ENCODE measurements at places on chromosomes 2 and 18.
A peak's percentile ranks its signal among the peaks of the same experiment; 100 is the strongest.

DNA sequence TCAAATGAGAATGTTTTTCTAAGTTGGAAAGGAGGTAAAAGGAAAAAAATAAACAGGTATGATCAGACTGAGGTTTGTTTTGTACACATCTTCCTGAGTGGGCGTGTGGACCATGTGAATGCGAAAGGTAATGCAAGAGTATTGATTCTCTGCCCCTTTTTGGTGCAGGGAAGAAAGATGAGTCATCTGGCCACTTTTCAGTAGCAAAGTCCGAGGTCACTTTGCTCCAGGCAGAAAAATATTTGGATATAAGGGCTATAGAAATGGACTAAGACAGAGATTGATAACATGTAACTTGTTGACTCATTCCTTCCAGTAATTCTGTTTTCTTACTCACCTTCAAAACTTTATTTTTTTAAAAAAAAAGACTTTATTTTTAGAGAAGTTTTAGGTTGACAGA is 130.5 kb downstream of the DSEL start:
- no peak for DNase-seq

- no peak for DNase-seq
Observed at GRCh38 chr18:10514601-10515000, 11.2 kb upstream of the NAPG start.

GRCh38 chr2:234592541-234592940 is 95.7 kb upstream of the ARL4C start:
- DNase-seq = no peak

- no peak for DNase-seq
Observed at GRCh38 chr2:17804358-17804757, 11.9 kb upstream of the MSGN1 start.

- DNase-seq = no peak
Observed at GRCh38 chr2:191791953-191792560, 54.8 kb downstream of the CAVIN2 start.

- peak; percentile 75 for DNase-seq
Observed at GRCh38 chr2:96538487-96539214, 2.1 kb downstream of the ARID5A start.

- DNase-seq = no peak
Observed at GRCh38 chr2:160279813-160280465, 79.9 kb upstream of the ITGB6 start.

- DNase-seq = no peak
Observed at GRCh38 chr18:33826151-33826550, 248.1 kb downstream of the ASXL3 start.

- DNase-seq = no peak
Observed at GRCh38 chr2:184031402-184032147, 566.8 kb upstream of the ZNF804A start.

- peak; percentile 61 for DNase-seq
Observed at GRCh38 chr2:109128616-109129355, at the start of gene SH3RF3. SH3RF3 (plus strand) TSS chr2:109129205.

GRCh38 chr2:219769090-219769910 is 141.9 kb downstream of the SLC4A3 start:
- DNase-seq = peak; percentile 74

DNA sequence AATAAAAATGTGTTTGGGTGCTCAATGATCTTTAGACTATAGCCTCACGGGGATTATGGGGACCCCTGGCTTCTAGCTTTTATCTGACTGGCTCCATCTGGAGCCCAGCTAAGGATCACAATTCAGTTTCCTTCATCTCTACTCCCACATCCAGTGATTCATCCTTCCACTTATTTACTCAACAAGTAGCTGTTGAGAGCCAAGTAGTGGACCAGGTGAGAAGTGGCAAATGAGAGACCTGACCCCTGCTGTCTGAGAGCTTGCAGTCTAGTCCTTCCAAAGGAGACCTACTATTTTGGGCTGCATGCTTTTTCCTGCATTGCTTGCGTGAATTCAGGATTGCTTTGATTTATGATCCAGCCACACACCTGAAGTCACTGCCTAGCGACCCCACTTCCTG is 10.7 kb upstream of the DSG3 start:
- no peak for DNase-seq

DNA sequence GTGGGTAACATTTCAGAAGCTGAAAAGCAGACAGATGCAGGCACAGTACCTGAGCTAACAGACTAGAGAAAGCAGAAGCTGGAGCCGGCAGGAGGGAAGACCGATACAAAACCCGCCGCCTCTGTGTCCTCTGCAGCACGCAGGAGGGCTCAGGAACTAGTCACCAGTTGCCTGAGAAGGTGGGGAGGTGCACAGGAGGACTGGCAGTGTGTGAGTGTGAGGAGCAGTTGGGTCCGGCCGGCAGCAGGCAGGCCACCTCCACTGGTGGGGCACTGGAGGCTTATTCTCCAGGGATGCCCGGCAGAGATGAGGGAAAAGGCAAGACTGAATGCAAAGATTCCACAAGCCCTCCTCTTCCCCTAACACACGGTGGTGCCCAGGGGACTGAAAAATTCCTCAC is 18.2 kb downstream of the ERCC3 start:
- DNase-seq = no peak

- no peak for DNase-seq
Observed at GRCh38 chr2:22360735-22361374, 1024.1 kb upstream of the KLHL29 start.

- no peak for DNase-seq
Observed at GRCh38 chr2:114192362-114192761, 250.1 kb upstream of the DPP10 start.

- no peak for DNase-seq
Observed at GRCh38 chr18:48073211-48073930, 142.9 kb upstream of the SMAD2 start.

GRCh38 chr18:79129120-79129519 is 59.9 kb downstream of the ATP9B start:
- no peak for DNase-seq

DNA sequence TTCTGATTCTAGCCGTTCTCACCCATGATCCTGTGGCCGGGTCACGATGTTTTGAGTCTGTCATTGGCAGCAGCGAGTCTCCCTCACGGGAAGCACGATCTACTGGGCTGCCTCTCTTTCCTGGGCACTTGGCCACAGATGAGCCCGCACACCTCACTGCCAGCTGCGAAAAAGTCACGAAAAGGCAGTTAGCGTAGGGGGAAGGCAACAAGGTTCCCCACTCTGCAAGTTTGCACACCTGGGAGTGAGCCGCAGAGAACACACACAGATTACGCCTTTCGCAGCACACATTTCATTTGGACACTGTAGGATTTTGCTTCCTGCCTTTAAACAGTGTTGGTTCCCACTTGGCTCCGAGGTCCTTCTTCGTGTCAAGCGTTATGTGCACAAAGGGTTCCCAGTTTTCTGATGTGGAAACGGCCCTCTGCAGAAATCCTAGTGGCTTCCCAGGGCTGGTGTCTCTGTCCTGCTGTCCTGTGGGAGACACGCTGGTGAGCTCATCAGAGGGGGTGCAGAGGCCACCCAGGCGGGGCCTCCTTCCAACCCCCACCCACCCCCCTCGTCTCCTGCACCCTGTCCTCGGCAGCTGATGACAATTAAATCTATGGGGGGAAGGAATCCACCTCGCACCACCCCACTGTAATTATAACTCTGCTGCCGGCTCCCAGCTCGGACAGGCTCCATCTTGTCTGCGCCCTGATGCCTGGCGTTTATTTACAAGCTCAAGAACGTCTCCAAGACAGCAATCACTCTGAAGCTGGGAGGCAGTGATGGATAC is 157.3 kb upstream of the SALL3 start:
- no peak for DNase-seq

DNA sequence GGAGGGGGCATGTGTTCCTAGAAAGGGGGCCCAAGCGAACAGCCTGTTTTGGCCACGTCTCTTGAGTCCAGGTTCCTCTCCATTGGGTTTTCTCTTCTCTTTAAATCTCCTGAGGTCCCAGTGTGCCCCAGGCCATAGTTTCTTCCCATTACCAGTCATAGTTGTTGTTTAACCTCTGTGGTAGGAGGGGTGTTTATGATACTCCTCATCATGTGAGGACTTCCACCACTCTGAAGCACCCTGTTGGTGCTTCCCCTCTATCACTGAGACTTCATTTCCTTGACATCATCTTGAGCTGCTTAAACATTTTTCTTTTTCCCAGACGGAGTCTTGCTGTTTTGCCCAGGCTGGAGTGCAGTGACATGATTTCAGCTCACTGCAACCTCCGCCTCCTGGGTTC is 45.9 kb downstream of the WIPF1 start:
- DNase-seq = no peak

DNA sequence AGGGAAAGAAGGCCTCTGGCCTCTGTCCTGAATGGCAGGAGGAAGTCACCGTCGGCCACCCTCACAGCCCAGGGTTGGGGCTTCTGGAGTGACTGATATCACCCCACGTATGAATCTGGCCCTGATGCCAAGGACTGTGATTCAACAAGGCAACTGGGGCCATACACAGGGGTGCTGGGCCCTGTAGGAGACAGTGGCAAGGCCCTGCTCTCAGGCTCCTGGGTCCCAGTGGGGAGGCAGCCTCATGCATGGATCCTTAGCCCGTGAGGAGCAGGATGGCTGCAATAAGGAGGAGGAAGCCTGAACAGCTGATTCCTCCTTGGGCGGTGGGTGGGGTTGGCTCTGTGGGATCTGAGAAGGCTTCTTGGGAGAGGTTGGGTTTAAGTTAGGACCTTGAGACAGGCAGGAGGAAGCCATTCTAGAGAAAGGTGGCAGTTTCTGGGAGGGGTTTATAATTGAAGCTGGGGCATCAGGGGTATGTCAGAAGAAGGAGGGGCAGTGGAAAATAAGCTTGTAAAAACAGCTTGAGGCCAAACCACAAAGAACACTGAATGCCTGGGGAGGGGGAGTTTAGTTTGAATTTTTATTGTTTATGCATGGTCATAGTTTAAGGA is 42.8 kb upstream of the LAPTM4A start:
- no peak for DNase-seq

DNA sequence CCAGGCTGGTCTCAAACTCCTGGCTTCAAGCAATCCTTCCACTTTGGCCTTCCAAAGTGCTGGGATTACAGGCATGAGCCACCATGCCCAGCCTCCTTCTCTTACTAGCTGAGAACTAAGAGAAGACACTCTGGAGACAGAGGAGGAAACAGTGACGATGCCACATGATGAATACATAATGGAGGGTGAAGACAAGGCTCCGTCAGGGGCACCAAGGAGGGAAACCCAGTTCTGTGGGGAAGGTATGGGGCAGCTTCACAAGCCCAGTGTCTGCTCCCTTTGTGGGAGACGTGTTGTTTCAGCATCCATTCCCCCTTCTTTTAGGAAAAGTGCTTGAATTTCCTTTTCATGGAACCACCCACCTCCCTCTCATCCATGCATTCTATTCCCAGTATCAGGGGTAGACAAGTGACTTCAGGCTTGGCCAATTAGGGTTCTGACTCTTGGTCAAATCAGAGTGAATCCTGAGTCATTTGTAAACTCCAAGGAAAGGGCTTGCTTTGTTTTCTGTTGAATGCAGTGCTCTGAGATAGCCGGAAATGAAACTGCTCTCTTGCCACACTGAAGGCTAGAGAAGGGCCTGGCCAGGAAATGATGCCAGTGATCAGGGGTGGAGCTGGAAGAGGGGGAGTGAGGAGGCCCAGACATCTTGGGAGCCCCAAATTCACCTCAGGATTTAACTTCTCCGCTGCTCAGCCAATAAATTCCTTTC is 23.7 kb downstream of the TMEM127 start:
- DNase-seq = no peak

GRCh38 chr2:237566401-237567235 is at the start of gene PRLH:
PRLH (plus strand) TSS chr2:237566574; CDS start chr2:237566574, 0 bp downstream.
- no peak for DNase-seq

GRCh38 chr18:21218862-21219261 is 23.2 kb upstream of the GREB1L start:
- no peak for DNase-seq

DNA sequence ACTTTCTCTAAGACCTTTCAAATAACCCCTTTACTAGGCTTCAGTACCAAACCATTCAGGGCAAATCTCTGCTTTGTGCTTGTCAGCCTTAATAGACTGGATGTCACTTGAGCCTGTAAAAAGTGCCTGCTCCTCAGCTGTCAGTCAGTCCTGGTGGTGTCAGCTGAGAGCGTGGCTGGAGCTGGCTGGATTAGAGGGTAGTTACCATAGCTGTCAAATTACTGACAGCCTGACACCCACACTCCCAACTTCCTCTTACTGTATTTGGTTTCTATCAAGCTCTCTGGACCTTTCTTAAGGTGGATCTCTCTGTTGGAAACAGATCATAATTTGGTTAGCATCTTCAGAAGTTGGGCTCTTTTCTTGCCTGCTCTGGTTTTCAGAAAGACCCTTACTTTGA is 371.4 kb upstream of the ATP5MC3 start:
- no peak for DNase-seq

DNA sequence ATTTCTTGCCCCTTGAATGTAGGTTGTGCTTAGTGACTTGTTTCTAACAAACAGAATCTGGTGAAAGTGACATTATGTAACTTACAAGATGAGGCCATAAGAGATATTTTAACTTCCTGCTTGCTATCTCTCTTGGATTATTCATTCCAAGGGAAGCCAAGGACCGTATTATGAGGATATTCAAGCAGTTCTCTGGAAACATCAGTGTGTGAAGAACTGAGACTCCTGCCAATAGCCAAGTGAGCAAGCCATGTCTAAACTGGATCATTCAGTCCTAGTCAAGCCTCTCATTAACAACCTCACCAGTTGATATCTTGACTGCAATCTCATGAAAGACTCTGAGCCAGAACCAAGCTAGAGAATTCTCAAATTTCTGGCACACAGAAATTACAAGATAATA is 765.1 kb upstream of the SLC8A1 start:
- no peak for DNase-seq

All from kidney (tissue), 22 donors.